ENCODE measurements at places on chromosomes 2 and 18.

DNA sequence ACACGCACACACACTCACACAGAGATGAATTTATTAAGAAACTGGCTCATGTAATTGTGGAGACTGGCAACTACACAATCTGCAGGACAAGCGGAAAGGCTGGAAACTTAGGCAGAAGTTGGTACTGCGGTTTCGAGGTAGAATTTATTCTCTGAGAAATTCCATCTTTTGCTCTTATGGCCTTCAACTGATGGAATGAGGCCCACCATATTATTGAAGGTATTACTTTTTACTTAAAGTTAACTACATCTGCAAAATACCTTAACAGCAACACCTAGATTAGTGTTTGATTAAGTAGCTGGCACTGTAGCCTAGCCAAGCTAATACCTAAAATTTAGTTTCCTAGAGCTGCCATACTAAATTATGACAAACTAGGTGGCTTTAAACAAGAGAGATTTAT lies 384.0 kb upstream of the UBE2E3 start:
- DNase-seq, result no peak

DNA sequence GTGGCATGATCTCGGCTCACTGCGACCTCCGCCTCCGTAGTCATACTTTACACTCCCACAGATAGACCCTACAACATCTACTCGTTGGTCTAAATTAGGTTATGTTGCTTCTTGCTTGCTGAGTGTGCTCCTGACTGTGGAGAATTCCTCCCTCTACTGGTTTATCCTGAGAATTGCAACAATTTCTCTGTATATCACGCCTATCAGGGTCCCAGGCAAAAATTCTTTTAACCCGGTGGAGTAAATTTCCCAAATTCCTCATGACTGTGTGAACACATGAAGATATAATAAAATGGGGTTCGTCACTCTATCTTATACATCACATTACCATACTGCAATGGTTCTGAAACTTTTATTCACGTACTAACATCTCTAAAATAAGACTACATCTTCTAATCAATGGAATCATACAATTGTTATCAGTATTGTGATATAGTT lies 156.7 kb downstream of the EVA1A start:
- DNase-seq, result no peak

DNA sequence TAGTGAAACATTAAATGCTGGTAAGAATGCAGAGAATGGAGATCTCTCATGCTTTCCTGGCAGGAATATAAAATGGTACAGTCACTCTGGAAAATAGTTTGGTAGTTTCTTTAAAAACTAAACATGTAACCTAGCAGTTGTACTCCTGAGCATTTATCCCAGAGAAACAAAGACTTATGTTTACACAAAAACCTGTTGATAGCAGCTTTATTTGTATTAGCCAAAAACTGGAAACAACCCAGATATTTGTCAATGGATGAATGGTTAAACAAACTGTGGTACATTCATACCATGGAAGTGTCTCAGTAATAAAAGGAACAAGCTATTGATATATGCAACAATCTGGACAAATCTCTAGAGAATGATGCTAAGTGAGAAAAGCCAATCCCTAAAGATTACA lies 81.7 kb upstream of the CTAGE1 start:
- DNase-seq, result no peak

- DNase-seq, result no peak
These were observed 163.0 kb upstream of the SPHKAP start for GRCh38 chr2:228344531-228344930.

- DNase-seq, result no peak
These were observed 2.2 kb downstream of the PLEKHA3 start for GRCh38 chr2:178482437-178482836.

All from substantia nigra (tissue), 51 donors.